Activated gamma-delta T cell treated with anti-CD3 and anti-CD28 coated beads, Interleukin-2, amount 50 U/mL, for 16 hours (primary cell): ENCODE measurements at places on chromosomes 12 and 14.

- DNase-seq: no peak
Observed at GRCh38 chr12:32897281-32897610, 669 bp upstream of the PKP2 start.

DNA sequence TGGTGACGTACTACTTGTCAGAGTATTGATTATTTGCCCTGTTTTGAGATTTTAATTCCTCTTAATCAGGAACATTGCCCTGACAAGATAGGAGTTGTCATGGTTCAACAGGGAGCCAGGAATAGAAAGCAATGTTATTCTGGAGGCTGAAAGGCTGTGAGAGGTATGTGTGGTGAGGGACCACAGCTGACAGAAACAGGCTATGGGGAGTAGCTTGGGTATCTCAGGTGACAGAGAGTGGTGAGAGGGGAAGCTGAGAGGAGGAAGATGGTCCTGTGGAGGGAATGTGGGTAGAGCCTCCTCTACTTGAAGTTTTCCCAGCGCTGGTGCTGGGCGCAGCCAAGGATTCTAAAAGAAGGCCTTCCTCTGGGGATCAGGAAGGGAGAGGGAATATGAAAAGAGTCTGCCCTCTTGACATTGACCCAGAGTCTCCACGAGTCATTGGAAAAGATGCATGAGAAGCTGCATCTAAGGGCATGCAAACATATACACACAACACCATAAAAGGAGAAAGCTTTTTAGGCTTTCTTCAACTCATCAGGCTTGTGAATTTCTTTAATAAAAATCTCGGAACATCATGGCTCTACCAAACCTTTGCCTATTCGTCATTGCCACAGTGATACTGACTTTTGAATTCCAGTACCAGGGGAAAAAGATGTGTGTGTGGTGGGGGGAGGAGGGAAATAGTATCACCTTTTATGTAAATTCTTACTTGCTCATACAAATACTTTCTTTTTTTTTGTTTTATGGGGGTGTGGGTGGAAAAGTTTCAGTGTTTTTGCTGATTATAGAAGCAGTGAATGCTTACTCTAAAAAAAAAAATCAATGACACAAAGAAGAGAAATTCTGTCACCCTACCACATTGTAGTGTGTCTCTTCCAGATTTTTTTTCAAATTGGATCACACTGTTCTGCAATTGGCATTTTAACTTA, 39.9 kb upstream of the DHRS7 start:
- no peak for DNase-seq

DNA sequence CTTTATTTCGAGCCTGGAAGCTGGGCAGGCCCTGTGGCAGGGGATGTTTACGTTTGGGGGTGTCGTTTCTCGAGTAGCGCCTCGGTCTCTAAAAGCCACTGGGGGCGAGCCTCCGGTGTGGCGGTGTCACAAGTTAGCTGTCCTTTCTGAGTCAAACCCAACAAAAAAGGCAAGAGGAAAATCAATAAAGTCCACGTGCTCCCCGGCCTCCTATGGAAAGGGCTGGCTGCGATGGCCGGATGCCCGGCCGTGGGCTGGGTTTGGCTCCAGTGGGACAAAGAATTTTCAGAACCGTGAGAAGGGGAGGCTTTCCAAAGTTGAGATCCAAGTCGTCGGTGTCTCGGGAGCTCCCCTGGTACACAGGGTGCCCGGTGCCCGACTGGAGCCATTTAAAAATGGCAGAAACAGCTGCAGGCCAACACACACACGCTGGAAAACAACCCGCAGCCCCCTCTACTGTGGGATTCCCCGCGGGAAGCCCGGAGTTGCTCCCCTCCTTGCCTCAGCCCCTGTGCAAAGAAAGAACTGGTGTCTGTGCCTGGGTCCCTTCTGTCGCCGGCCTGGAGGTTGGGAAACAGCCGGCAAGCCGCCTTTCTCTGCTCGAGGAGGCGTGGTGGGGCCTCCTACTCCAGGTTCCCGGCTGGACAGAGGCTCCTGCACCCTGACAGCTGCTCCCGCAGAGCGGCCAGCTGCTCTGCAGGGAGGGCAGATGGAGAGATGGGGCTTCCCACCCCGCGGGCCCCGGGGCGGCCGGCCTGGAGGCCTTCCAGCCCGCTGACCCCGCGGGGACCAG, 1.9 kb downstream of the BCL7A start:
- DNase-seq: no peak

- peak; percentile 20 for DNase-seq
Observed at GRCh38 chr12:153080-153746, 60.7 kb downstream of the SLC6A12 start.

DNA sequence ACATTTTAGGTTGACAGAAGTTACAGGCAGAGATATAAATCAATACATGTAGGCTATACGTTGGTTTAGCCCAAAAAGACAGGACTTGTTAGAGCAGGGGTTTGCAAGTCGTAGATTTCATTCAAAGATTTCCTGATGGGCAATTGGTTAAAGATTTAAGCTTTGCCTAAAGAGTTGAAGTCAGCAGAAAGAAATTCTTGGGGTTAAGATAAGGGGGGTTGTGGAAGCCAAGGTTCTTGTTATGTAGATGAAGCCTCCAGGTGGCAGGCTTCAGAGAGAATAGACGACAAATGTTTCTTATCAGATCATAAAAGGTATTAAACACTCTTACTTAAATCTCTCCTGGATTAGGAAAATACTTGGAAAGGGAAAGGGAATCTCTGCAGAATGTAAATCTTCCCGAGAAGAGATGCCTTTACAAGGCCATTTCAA, 510.8 kb downstream of the TMTC2 start:
- no peak for DNase-seq

- no peak for DNase-seq
Observed at GRCh38 chr12:82708061-82708879, 21.6 kb downstream of the TMTC2 start.

GRCh38 chr14:38255673-38256532, at the start of gene CLEC14A:
TSS of gene CLEC14A (minus strand) at chr14:38256093. CDS start at chr14:38256022, 71 bp downstream.
- no peak for DNase-seq

DNA sequence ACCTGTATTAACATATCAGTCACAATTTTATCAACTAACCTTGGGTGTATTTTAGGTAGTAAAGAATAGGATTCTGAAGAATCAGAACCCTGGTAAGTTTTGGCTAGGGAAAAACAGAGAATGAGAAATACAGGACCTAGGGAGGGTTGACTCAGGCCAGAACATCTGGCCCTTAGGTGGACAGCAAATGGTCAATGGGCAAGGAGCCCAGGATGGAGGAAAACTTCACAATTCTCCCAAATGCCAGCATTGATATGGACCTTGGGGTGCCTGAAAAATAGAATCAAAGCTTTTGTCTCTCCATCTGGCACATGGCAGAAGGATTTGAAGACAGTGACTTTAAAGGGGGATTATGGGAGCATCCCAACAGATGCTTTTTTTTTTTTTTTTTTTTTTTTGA, 32.7 kb upstream of the PRPF39 start:
- no peak for DNase-seq

DNA sequence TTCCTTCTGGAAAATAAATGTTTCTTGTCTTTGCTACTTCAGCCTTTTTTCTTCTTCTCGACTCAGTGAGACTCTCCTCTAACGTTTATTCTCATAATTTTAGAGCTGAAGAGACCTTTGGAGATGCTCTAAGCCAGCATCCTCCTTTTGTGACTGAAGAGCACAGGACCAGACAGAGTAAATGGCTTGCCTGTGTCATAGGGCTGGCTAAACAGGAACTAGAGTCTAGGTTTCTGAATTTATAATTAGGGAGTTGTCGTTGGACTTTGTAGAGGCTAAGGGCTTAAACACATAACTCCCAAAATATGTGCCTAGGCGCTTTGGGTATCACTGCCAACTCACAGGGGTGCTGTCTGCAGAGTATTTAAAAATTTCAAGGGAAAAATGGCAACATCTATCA, 98.5 kb downstream of the FGD4 start:
- DNase-seq: no peak

GRCh38 chr14:58107947-58108552, 44.0 kb downstream of the ARMH4 start:
- peak; percentile 5 for DNase-seq

DNA sequence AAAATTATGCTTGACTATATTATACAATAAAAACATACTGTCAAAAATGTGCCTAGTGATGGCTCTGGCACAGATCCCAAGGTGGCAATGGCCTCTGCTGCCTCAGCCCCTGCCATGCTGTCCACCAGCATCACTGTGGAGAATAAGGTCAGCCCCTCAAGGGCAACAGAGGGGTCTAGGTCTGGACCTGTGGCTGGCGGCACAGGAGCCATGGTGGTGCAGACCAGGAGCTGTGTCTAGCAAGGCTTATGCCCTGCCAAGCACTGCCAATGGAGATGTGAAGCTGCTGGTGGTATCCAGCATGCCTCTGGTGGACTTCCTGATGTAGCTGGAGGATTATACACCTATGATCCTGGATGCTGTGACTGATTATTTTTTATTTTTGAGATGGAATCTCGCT, 125.9 kb downstream of the DENND5B start:
- no peak for DNase-seq
